ENCODE measurements at places on chromosomes 2 and 18.

DNA sequence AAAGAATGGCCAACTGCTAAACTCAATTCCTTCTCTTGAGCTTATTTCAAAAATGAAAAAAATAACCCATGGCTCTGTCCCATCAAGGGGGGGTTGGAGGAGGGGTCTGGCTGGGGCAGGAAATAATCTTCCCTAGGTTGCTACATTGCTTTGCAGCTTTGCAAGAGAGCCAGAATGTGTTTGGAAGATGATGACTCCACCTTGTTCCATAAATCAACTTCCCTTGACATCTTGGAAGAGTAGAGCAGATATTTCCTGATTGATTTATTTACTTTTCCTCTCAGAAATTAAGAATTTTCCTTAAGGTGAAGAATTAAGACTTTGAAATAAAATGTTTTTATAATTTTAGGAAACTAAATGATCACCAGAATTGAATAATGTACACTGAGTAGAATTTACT, 41.3 kb downstream of the ESCO1 start:
- DNase-seq, result no peak

GRCh38 chr2:36562973-36563532, 34.9 kb downstream of the FEZ2 start:
- DNase-seq, result no peak

DNA sequence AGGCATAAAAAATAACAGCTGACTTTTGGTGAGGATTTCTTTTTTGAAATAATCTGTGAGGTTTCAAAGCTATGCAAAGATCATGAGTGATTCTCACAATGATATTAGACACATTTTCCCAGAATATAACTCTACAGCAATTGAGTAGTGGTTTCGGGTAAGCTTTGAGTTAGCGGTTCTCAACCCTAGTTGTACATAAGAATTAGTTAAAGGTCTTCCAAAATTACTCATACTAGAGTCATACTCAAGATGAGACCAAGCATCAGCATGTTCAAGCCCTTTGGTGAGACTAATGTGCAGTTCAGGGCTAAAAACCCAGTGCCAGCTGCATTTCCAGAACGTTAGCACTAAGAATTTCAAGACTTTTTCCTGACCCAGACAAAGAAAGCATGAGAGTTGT, 31.1 kb downstream of the DSG4 start:
- DNase-seq, result no peak

- no peak for DNase-seq
Measured at GRCh38 chr2:38164881-38165280, 88.9 kb upstream of the CYP1B1 start.
